ENCODE measurements at places on chromosomes 11 and 22.

- DNase-seq: no peak
- H3K27me3 ChIP-seq: peaks cover 6% of the 10 kb centered on the region
- H3K4me1 ChIP-seq: no peaks in the 10 kb centered on the region
- no peak within 1 kb of the TSS for H3K27ac ChIP-seq
- no peaks in the 10 kb centered on the region for H3K36me3 ChIP-seq
- no peak within 1 kb of the TSS for H3K4me3 ChIP-seq
Measured at GRCh38 chr22:32158712-32159533, at the start of gene C22orf42. C22orf42 (minus strand) TSS chr22:32159303; CDS start chr22:32159215, 88 bp downstream.

DNA sequence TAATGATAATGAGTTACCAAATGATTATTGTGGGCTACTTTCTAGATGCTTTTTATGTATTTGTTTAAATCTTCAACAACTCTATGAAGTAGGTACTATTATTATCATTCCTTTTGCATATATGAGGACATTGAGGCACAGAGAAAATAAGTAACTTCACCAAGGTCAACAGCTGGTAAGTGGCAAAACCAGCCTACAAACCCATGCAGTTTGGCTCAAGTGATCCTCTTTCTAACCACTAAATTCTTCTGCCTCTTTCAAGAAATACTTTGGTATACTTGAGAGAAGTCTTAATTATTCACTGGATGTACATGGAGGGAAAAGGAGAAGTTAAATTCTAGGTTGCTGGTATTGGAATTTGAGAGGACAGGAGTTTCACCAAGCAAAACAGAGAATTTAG is 495.2 kb upstream of the CADM1 start:
- H3K27me3 ChIP-seq: peaks cover 13% of the 10 kb centered on the region
- H3K4me1 ChIP-seq: no peaks in the 10 kb centered on the region
- H3K27ac ChIP-seq: no peak overlapping the region
- no peaks in the 10 kb centered on the region for H3K36me3 ChIP-seq

GRCh38 chr11:128086794-128087193 is 500.6 kb downstream of the ETS1 start:
- H3K4me1 ChIP-seq: peaks cover 47% of the 10 kb centered on the region
- no peaks in the 10 kb centered on the region for H3K27me3 ChIP-seq

DNA sequence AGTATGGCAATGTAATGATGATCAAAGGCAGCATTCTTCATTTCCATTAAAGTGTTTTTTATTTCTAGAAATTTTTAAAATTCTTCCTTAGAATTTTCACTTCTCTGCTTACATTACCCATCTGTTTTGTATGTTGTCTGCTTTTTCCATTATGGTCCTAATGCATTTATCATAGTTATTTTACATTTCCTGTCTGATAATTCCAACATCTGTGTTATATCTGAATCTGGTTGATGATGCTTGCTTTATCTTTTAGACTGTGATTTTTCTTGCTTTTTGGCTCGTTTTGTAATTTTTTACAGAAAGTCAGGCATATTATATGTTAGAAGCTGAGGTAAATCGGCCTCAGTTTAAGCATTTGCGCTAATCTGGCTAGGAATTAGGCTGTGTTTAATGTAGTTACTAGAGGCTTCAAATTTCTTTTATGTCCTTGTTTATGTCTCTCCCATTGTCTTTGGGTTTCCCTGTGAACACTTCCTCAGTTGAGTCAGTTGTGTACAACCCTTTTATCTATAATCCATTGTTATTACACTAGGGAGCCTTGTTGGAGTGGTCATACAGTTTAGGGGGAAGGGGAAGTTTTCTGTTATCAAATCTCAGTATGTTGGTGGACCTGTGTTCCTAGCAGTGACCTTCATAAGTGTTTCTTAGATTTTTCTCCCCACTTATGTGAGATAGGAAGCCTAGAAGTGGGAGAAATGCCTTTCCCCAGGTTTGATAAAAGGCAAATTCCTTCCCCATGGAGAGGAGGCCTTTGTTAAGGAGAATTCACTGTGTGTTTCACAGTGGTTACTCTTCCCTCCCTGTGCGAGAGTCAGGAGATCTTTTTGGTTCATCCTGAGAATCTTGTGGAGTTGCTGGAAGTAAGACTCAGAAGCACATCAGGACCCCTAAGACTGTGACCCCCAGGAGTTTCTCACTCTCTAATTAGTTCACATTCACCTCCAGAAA is 437.5 kb downstream of the INSC start:
- no peak overlapping the region for H3K27ac ChIP-seq
- no peak for DNase-seq
- H3K27me3 ChIP-seq: no peaks in the 10 kb centered on the region
- no peaks in the 10 kb centered on the region for H3K36me3 ChIP-seq
- H3K4me1 ChIP-seq: no peaks in the 10 kb centered on the region

Measured in naive thymus-derived CD8-positive, alpha-beta T cell (primary cell).